ENCODE measurements at places on chromosomes 7 and 10. TPM values are rescaled to one million over a fixed set of nuclear protein-coding genes. Genes with fewer than 3 reads are reported as not detected.

DNA sequence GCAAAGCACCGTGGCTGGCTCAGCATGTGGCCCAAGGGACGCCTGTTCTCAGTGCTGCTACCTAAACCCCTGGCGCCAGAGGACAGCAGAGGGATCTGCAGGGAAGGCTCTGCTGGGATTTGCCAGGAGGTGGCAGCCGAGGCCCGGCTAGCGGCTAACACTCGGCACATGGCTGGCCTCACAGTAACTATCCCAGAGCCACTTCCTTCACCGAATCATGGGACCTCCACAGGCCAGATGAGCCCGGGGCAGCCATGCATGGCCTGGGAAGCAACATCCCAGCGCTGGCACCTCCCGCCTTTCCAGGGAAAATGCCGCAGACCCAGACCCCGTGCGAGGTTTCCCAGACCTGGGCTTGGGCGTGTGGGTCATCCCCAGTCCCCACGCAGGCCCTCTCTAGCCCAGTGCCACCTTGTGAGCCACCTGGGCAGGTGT, 36.4 kb downstream of the DPYSL4 start:
- peak; percentile 83 for DNase-seq

- no peak for DNase-seq
These were observed 64.4 kb downstream of the EGFR start for GRCh38 chr7:55083206-55083605.

GRCh38 chr7:106125417-106125816, 13.3 kb upstream of the SYPL1 start:
- DNase-seq, result no peak

GRCh38 chr10:18450298-18450697, 201.1 kb downstream of the NSUN6 start:
- DNase-seq, result no peak

DNA sequence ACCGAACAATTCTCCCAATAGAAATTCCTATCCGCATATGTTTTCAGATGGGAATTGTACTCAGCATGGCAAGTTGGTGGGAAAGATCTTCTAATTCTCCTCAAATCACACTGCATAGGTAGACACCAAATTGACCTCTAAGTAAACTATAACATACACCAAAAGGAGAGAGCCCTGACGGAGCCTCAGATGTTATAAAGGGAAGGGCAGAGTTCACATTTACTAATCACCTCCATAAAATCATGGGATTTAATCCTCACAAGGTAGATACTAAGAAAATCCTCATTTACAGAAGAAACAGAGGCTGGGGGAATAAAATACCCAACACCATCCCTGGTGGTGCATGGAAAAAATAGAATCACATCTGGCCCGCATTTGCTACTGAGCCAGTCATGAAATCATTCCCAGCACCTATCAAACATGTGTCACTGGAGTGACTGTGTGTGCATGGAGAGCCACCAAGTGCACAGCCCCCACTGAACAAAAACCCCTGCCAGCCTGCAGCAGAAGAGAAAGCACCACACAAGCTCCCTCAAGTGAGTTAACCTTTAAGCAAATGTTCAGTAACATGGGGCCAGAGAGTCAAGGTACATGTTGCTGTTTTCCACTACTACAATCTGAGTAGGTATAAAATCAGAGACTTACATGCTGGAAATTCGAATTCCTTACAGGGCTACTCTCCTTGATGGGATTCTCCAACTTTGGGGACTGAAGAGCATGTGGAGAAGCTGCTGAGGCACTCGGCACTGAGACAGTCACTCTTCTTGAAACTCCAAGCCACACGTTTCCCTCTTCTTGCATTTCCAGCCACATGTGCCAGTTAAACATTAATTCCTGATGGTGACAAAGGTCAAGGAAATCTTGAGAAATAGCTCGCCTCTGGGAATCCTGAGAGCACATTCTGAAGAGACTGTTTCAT, at the start of gene DDC:
TSS of gene DDC (minus strand) at position 766 of the 919 bp plus-strand sequence. CDS start 21,320 bp downstream, outside the sequence.
- DNase-seq, result no peak

GRCh38 chr7:34445653-34446052, 212.4 kb upstream of the NPSR1 start:
- no peak for DNase-seq

- DNase-seq, result no peak
These were observed at the start of gene GPR22 for GRCh38 chr7:107469929-107470328. Gene GPR22, plus strand, starts transcription at chr7:107470057. Its CDS starts 4,004 bp downstream, at chr7:107474061.

GRCh38 chr10:12579954-12580858, 230.9 kb downstream of the CAMK1D start:
- no peak for DNase-seq

DNA sequence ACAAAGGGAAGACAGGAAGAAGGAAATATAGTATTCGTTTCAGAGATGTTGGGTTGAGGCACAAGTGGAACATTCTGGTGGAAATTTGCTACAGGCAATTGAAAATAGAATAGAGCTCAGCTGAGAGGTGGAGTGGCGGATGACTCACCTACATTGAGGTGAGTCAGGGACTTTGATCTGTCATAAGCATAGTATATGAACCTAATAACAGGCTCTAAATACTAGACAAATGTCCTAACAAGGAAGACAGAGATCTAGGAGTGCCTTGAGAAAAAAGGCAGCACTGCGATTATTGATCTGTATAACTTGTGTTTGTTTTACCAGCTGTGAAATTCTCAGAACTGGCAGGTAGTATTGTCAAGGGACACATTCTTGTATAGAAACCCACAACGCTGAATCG, 907 bp upstream of the IFRD1 start:
- peak; percentile 71 for DNase-seq

DNA sequence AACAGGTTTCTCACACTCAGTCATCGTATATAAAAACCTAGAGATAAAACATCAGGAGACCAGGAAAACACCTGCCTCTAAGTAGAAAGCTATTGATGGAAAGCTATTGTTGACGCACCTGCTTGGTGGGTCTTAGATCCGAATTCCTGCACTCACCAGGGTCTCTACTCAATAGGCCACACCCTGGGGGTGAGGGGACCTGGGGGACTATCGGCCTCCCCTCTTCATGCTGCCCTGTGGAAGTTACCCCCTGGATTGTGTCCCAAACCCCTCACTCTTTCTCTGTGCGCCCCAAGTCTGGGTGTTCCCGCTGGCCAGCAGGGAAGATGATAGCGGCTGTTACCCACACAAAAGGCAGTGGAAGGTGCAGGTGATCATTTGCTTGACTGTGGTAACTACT, 313.0 kb downstream of the WDR37 start:
- DNase-seq, result no peak

DNA sequence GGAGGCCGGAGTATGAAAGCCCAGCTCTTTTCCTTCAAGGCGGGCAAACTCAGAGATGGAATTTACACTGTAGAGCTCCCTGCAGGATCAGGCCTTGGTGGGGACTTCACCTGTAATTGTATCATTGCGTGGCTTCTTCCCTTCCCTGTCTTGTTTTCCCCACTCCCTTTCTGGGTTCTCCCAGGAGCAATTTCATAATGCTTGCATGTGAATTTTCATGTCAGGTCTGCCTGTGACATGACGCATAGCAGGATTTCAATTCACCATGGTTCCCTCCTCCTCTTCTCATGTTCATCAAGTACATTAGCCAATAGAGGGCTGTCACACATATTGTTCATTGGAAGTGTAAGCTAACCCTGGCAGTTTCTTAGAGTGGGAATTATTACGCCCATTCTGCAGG, 197.7 kb downstream of the RPS24 start:
- no peak for DNase-seq

- no peak for DNase-seq
These were observed 3.9 kb downstream of the LFNG start for GRCh38 chr7:2523461-2523936.

DNA sequence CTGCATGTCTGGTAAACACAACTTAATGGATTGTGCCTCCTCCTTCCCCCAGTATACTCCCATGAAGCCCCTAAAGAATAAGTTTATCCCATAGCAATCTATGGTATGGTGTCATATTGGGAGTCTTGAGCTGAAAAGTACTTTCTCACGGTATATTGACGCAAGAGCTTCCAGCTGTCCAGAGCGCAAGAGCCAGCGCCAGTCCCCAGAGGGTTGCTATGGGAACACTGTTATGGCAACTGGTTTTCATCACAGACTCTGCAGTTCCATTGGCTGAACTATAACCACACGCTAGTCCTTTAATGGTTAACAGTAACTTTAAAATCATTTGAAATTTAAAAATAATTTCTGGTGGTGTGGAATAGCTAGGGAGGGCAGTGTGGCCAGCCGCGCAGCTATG, 46.9 kb downstream of the PRPF18 start:
- DNase-seq, result no peak

GRCh38 chr7:135793841-135794240, 45.2 kb upstream of the FAM180A start:
- no peak for DNase-seq

DNA sequence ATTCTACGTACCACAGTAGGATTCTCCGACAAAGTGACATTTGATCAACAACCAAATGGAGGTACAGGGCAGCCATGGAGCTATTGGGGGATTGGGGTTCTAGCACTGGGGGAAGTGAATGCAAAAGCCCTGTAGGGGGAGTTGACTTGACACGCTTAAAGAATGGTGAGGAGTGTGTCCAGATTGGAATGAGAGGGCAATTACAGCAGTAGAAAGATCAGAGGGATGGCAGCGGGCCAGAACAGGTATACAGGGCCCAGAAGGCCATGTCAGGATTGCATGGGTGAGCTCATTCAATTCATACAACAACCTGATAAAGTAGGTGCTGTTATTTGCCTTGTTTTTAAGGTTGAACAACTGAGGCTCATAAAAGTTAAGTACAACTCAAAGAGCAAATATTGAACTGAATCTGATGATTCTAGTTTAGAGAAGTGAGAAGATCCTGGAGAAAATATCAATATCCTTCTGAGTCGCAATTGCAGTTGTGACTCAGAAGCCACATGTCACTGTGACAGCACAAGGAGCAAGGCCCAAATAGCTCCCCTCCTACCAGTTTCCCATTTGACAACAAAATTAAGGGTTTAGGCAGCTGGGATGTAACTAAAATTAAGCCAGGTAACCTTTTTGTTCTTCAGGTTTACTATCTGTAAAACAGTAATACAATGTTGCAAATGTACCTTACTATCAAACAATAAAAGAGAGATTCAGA, 28.0 kb upstream of the CTTNBP2 start:
- DNase-seq, result no peak

DNA sequence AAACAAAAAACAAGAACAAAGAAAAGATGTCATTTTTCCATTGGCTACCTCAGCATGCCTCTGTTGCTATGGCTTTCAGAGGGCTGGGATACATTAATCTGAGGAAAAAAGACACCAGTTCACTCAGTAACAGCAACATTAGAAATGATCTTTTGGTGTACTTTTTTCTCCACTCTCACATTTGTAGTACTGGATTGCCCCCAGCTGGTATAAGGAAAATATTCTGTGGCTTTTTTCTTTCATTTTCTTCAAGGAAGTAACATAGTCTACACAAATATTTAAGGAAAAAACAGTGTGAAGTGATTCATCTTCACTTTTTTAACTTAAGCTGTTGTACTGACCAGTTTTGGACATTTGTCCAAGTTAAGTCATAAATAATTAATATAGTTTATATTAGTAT, 482.3 kb downstream of the SORCS1 start:
- no peak for DNase-seq

GRCh38 chr10:48691812-48692528, 7.3 kb downstream of the WDFY4 start:
- no peak for DNase-seq

DNA sequence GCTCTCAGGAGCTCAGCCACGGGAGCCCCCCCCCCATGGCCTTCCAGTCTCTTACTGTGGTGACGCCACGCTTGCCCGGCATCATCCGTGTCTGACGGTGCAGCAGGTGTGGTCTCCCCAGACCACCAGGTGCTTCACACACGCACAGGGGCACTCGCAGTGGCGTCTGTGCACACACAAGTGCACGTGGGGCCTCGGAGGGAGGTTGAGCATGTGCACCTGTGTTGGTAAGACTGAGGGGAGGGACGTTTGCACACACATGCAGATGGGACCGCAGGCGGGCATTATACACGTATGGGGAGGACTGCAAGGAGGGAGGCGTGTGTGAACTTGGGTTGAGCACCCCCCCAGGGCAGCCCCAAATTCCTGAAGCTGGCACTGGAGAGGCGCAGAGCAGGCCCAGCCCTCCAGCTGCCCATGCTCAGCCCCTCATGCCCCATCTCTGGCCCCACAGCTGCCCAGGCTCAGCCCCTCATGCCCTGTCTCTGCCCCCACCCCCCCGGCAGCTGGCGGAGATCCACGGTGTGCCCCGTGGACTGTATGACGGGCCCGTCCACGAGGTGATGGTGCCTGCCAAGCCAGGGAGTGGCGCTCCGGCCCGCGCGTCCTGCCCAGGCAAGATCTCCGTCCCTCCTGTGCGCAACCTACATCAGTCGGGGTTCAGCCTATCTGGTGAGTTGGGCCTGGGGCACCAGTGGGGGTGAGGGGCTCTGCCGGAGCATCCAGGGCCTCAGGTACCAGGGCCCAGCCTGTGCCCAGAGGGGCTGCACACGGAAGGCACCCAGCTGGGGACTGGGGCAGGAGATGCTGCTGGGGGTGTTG, 16.7 kb downstream of the DPYSL4 start:
- no peak for DNase-seq

DNA sequence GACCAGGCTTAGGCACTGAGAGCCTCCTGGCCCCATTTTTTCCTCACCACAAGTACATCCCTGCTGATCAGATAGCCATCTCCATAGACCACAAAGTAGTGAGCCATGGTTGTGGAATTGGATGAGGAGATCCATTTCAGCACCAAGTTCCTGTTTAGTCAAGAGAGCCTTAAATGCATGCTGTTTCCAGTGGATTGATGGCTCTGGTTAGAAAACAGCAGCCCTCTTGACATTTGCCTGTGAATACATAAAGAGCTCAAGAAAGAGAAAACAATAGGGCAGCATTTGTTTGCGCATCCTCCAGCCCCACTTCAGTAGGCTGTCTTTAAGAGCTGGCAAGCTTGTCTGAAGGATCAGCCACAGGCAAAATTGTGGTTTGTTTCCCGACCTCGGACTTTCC, 251.2 kb downstream of the POU6F2 start:
- DNase-seq, result no peak

DNA sequence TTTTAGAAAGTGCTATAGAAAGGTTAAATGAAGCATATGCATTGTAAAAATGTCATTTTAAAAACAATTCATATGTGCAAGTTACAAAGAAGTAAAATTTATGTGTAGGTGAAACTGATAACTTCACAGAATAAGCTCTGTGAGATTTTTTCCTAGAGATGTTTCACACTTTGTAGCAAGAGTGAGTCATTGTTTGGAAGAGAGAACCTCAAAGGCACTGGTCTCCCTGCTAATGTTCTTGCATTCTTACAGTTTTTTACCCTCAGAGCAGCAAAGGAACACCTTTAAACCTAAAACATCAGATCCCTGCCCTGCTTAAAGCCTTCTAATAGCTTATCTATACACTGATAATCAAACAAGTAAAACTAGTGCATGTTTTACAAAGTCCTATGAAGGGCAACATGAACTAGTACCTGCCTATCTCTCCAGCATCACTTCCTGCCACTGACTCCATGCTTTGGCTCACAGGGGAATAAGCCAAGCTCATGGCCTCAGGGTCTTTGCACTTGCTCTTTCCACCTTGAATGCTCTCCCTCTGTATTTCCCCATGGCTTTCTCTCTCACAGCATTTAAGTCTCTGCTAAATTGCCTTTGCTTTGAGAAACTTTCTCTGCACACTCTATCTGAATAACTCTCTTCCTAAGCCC, 997.0 kb downstream of the GATA3 start:
- no peak for DNase-seq

The STAM gene
- 24.5 TPM for total RNA-seq

The ACTA2 gene
- total RNA-seq, result 23.3 TPM

The SEC31B gene
- total RNA-seq, result 47.2 TPM

The DGKB gene
- not detected for total RNA-seq

The MUC3A gene
- total RNA-seq, result not detected

The PRF1 gene
- total RNA-seq, result 32.4 TPM

The CXCL12 gene
- total RNA-seq, result not detected

The USP54 gene
- 4.9 TPM for total RNA-seq

The CAMK1D gene
- total RNA-seq, result 17.7 TPM

The OR2A12 gene
- not detected for total RNA-seq

The ARHGEF35 gene
- 9.6 TPM for total RNA-seq

The NPY gene
- total RNA-seq, result not detected

The AS3MT gene
- total RNA-seq, result 0.85 TPM

Measured in activated CD4-positive, alpha-beta memory T cell treated with anti-CD3 and anti-CD28 coated beads for 36 hours (primary cell).